D721Med (cell line): ENCODE measurements at places on chromosomes 4 and X.

DNA sequence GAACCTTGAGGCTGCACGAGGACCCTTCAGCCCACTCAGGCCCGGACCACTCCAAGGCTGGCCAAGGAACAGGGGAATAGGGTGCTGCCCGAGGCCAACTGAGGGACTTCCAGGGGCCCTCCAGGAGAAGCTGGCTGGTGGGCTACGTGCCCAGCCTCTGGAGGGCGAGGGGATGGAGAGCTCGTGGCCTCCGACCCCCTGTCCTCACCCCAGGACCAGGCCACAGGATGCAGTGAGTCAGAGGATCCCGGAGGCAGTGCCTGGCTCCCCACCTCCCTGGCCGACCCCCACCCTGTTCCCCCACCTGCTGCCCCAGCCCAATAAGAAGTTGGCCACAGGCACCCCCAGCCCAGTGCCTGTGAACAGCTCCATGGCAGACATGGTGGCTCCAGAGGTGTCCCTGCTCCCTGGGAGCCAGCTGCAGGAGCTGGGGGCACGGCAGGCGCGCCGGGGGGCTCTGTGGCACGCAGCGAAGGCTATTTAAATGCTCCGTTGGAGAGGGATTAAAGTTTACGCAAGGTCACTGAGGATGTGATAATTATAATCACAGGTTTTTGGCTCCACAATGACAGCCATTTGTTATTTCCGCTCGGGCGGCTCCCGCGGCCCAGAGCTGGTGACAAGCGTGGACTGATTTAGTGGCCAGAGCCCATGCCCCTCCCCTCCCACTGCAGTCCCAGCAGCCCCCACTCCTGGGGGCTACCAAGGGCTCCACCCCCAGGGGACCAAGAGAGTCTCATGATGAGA lies 95.7 kb upstream of the NKX1-1 start:
- no peak for DNase-seq

DNA sequence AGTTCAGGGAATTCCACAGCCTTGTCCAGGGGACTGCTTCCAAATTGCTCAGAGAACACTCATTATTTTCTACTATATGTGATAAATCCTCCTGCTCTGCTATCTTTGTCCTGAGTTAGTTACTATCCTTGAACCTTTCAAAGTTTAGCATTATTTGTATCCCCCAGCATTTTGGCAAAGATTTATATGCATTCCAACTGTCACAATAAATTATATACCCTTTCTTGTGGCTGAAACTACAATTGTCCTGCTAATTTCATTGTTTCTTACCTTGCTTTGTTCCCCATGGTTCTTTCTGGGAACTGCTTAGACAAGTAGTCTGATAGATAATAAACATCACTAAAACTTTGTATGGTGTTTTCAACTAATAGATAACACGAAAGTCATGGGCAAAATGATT lies 40.5 kb downstream of the TECRL start:
- no peak for DNase-seq

- DNase-seq, result no peak
Observed at GRCh38 chrX:69238887-69239231, 73.6 kb upstream of the PJA1 start.

DNA sequence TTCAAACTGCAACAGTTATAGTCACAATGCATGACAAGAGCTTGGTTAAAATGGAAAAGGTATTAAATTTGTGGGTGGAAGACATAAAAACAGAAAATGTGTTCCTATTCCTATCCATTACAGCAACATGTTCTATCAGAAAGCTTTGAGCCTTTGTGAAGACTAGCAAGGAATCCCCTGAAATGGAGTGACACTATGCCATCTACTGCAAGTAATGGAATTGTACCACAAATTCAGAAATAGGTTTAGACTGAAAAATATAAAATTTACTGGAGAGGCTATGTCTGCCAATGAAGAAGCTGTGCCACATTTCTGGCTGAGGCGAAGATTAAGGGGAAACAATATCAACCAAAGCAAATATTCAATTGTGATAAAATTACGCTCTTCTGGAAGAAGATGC lies 247.9 kb downstream of the ADAM29 start:
- no peak for DNase-seq

DNA sequence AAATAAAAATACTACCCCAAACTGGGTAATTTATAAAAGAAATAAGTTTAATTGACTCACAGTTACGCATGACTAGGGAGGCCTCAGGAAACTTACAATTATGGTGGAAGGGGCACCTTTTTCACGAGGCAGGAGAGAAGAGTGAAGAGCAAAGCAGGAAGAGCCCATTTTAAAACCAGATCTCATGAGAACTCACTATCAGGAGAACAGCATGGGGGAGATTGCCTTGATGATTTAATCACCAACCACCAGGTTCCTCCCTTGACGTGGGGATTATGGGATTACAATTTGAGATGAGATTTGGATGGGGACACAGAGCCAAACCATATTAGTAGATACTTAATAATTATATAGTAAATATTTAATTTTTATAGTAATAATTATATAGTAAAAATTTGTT lies 10.1 kb downstream of the CISD2 start:
- DNase-seq, result no peak

DNA sequence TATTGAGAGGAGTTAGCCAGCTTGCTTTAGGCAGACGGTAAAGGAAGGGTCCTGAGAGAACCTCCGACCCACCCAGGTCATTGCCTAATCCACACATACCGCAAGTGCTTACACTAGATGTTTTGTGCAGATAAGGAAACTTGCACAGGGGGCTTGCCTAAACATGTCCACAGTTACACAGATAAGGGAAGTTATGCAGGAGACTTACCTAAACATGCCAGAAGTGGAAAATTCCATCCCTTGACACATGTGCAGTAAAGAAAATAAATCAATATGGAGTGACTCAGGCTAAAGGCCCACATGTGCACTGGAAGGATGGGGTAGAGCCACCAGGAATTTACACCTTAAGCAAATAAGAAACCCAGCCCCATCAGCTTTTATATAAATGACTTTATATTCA lies 232.8 kb upstream of the HDX start:
- no peak for DNase-seq

DNA sequence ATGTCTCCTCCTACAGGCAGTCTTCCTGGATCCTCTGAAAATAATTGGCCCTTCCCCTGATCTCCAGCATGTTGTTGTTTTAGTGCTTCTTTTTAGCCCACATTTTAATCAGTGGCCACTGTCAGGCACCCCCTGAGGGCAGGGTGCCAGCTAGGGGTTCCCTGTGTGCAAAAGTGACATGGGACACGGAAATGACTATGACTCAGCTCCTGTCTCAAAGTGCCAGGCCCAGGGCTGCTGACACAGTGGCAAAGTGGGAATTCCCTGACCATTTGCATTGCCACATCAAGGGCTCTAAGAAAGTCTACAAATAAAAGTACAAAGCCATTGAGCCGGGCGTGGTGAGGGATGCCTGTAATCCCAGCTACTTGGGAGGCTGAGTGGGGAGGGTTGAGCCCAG lies 24.8 kb downstream of the HMX1 start:
- DNase-seq, result no peak

- no peak for DNase-seq
Observed at GRCh38 chrX:64330284-64330683, 65.0 kb downstream of the MTMR8 start.

- no peak for DNase-seq
Observed at GRCh38 chr4:87717276-87718031, 67.4 kb downstream of the DMP1 start.

DNA sequence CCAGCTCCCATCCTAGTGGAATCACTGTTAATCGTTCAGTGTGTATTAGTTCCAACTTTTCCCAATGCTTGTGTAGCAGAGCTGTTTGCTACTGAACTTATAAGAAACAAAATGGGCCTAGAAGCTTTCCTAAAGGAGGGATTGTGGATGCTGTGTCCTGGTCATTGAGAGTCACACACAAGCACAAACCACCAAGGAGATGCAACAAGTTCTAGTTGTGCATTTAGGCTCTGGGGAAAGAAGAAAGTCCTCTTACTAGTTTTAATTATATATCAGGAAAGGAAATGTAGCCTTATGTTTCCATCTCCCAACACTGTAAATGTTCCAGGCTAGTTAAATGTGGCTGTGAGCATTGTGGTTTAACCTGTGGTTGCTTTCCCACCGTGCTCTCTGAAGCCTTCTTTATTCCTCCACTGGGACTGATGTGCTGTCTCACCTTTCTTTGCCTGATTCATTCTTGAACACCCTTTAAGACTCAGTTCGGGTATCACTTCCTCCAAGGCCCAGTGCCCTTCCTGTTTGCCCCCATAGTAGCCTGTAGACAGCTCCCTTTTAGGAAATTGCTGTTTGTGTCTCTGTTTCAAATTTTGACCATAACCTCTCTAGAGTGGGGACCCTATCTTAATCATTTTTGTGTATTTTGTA lies 34.3 kb downstream of the ATP10D start:
- no peak for DNase-seq

DNA sequence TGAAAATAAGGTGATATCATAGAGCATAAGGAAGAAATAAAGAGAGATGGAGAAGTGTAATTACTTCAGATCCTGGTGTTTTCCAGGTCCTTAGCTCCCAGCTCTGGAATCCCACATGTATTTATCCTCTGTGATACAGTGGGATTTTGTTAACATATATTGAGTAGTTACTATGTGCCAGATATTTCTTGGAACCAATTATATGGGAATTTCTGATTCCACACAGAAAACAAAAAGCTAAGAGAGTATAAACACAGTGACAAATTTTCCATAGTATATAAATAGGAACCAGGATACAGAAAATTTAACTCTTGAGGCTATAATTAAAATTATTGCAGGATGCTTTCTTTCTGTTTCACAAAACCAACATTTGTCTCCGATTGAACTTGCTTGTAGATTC lies 1067.5 kb downstream of the PCDH7 start:
- no peak for DNase-seq

- no peak for DNase-seq
Observed at GRCh38 chrX:37872303-37872655, 24.9 kb upstream of the DYNLT3 start.

DNA sequence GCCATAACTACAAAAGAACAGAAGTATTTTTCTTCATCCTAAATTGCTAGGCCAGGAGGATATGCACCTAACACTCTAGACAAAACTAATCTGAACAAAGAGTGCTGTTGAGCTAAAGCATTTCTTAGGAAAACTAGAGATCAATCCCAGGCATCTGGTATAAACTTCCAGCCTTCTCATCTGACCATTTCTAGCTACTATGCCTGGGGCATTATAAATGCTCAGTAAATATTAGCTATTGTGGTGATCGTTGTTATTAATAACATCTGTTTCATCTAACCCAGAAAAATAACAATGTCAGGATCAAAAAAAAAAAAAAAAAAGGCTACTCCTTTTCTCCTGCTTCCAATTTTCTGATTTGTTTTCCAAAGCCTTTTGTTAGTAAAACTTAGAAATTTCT lies 7.7 kb upstream of the SLC10A6 start:
- DNase-seq, result no peak

DNA sequence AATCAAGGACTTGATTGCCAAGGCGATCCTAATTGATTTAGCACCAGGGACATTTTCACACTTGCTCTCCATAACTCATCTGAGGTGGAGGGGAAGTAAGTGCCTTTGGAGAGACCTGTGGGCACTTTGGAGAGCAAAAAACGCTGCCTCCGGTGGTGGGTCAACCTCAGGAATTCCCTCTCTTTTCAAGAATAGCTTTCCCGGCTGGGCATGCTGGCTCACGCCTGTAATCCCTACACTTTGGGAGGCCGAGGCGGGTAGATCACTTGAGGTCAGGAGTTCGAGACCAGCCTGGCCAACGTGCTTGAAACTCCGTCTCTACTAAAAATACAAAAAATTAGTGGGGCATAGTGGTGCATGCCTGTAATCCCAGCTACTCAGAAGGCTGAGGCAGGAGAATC lies 49.2 kb downstream of the PRPS1 start:
- no peak for DNase-seq

- no peak for DNase-seq
Observed at GRCh38 chr4:139208404-139208945, 31.5 kb upstream of the ELF2 start.
